DMS 273 treated with DMSO at 0.1 percent for 48 hours (cell line): ENCODE measurements at places on chromosomes 7 and 10.

DNA sequence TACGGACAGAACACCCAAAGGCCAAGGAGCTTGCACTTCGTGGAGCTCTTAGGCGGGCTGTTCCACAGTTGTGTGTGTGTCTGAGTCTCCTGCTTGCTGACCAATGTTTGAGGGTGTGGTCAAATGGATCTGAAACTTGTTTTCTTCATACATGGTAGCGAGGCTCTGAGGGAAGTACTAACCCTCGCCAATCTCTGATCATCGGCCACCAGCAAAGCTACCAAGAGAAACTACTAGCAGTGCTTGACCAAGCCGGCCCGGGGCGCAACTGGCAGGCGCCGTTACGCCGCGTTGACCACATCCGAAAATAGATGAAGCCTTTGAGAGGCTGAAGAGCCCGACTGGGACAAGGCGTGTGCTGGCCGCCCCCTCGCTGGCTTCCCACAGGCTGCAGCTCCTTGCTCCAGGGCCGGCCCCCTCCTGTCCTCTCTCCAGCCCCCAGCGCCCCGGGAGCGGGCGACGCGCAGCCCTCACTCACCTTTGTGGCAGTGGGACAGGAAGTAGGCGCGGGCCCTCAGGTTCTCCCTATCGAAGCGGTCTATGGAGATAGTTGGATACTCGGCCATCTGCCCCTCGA is 384 bp downstream of the DCLRE1C start:
- no peak for DNase-seq

- no peak for DNase-seq
Measured at GRCh38 chr10:59702347-59702746, 7.3 kb downstream of the SLC16A9 start.

DNA sequence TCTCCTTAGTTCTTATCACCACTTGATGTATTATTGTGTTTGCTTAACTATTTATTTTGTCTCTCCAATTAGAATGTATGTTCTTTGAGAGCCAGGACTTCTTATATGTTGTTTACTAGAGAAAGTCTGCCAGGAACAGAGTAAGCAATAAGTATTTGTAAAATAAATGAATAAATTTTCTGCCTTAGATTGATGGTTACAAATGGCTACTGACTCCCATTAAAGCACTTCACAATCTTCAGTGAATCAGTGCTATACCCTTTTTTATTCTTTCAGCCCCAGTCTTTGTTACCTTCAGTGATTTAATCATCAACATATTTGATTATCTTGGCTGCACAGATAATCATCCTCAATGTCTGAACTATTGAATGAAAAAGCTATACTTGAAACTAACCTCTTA is 197.1 kb upstream of the TMEM196 start:
- no peak for DNase-seq

DNA sequence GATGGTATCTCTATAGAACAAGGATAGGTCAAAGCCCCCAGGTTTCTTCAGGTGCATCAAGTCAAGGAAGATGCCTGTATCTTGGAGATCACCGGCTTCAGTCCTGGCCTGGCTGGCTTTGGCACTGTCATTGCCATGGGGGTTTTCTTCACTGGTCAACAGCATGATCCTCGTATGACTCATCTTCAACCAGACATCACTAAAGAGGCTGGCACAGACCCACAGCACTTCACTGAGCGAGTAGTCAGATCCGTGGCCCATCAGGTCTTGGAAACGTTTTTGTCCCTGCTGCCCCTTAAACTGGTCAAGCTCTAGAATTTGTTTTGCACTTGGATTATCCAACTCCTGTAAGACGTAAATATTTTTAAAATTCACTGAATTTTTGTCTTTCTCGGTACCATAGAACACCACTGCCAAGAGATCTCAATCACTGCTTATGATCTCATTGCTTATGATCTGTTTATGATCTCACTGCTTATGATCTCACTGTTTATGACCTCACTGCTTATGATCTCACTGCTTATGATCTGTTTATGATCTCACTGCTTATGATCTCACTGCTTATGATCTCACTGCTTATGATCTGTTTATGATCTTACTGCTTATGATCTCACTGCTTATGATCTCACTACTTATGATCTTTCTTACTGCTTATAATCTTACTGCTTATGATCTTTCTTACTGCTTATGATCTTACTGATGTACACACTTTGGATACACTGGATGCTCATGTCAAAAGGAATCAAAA is 135.2 kb downstream of the CYP26A1 start:
- DNase-seq, result no peak

DNA sequence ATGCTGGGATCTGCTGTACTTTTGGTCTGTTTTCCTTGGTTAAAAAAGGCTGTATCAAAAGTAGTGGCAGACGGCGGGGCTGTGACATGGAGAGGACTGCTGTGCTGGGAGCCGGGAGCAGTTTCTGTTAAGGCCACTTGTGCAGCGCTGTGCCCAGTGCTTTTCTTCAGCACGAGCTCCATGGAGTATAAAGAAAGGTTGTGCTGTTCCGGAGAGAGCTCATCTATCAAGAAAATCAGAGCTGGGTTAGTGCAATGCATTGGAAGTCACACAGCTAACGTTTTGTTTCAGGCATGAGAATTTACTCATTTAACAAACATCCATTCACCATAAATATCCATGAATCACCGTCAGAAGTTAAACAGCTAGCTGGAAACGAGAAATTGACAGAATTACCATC is 62.0 kb downstream of the KIAA1549 start:
- no peak for DNase-seq

GRCh38 chr7:130903358-130903974 is 169.5 kb upstream of the KLF14 start:
- DNase-seq, result no peak

- no peak for DNase-seq
Measured at GRCh38 chr7:95737828-95738505, 34.4 kb upstream of the DYNC1I1 start.

DNA sequence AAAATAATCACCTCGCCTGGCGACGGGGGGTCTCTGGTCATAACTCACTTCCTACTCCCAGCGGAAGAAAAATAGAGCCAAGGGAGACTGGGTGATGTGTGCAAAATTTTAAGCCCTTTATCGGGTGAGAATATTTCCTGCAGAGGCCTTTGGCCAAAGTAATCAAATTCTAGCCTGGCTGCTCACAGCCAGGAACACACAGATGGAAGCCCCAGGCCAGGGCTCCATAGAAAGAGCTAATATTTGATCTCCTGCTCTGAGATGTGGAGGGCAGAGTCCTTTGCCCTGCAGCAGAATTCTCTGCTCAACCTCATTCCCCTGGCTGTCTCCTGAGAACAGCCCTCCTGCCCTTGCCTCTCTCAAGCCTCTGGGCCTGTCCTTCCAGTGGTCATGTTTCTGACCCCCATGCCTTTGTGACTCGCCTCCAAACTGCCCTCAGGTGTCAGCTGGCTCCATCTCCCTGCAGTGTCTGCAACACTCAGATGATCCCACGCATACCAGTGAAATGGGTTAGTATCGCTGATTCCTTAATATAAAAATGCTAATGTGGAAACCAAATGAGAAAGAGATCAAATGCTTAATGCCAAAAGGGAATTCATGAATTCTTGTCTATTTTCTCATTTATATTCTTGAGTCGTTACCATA is 34.5 kb downstream of the FRMD4A start:
- DNase-seq, result no peak

DNA sequence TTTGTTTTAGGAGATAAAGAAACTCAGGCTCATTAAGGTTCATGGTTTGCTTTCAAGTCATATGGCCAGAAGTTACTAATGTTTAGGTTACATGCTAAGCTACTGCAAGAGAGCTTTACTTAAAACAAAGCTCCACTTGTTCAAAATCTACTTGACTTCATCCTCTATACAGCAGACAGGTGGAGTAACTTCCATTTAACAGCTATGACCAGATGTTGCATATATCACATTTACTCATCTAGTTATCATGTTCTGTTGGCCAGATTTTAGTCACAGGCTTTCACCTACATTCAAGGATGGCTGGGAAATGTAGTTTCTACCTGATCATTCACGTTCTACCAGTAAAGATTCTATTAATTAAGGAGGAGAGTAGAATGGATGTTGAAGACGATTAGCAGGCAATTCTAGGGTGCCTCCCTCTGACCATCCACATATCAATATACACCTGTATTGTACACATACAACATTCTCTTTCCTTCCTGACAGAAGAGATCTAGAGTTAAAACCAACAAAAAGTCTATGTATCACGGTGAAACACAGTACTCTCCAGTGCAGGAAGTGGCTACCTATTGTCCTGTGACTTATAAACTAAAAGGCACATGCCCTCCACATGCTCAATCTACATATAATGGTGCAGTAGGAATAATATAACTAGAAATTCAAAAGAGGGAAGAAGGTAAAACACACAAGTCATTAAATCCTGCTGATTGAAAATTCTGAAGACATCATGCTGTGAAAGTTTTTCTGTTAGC is 488.0 kb downstream of the MDFIC start:
- no peak for DNase-seq

DNA sequence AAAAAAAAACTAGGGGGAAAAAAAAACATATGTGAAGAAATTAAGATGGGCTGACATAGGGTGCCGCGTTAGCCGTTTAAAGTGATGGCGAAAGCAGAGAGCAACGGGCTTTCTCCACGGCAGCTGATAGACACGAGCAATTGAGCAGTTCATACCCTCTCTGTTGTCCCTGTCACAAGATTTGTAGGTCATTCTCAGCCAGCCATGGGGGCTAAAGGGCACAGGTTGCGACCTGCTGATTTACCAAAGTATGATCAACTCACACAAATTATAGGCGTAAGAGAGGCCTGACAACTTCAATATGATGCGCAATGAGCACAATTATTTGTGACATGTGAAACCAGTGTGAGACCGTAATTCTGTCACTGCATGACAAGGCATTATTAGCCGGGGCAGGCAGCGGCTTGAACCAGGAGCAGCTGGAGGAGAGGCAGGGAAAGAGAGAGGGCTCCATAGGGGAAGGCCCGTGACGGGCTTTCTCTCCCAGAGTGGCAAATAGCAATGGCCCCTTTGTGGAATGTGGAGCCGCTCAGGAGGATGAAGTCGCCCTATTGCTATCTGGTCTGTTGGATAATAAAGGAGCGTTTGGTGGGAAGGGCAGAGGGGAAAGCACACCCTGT is 195.1 kb upstream of the HABP2 start:
- DNase-seq, result no peak

DNA sequence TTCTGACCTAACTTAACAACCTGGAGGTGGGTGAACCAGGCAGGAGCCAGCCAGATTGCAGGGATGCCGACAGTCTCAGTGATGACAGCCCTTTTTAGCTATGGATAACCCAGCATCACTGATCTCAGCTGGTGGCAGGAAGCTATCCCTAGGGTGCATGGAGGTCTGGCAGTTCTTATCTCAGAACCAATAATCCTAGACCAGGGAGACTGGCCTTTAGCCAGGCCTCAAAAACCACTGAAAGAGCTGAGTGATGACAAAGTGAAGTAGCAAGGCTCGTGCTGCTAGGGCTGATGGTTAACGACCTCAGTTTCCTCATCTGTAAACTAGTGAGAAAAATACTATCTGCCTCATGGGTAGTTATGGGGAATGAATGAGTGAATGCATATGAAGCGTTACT is 112.5 kb downstream of the RALA start:
- no peak for DNase-seq

- DNase-seq, result no peak
Measured at GRCh38 chr10:101566333-101567164, 21.5 kb downstream of the POLL start.

DNA sequence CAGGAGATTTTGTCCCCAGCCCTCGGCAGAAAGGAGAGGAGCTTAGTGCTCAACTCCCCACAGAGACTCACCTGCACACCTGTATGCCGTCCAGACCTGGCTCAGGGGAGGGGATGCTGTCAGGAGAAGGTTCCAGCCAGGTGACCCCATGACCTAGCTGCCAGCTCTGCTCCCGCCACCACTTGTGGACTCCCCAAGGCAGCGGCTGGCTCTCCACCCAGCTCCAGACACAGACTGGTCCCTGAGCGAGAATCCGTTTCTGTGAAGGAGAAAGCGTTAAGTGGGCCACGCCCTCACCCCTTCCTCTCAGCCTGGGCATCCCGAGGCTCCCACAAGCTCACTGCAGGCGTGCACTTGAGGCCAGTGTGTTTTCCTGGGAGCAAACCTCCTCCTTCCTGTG is 76.4 kb downstream of the RGS10 start:
- no peak for DNase-seq

DNA sequence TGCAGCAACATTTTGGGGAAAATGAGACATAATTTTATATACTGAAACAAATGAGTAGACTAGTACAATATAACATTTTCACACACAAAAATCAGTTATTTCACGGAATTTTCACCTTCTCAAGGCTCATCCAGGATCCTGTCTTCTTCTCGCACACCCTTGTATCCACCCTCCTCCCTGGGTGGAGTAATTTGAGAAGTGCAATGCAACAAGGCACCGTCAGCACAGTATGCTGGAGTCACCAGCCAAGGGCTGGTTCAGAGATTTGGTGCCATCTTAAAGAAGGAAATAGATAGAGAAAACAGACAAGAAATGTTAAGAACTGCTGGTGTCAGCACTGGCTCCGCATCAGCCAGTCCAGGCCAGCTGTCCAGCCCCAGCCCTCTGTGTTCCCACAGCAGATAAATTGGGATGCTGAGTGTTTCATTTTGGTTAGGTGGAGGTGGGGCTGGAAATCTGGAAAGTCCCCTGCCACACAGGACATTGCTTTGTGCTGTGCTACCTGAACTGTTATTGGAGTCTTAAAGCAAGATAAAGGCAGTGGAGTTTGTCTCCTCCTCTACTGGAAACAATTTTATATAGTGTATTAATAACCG is 176.1 kb downstream of the ABCA13 start:
- no peak for DNase-seq

- no peak for DNase-seq
Measured at GRCh38 chr7:47132471-47132870, 449.4 kb downstream of the TNS3 start.

DNA sequence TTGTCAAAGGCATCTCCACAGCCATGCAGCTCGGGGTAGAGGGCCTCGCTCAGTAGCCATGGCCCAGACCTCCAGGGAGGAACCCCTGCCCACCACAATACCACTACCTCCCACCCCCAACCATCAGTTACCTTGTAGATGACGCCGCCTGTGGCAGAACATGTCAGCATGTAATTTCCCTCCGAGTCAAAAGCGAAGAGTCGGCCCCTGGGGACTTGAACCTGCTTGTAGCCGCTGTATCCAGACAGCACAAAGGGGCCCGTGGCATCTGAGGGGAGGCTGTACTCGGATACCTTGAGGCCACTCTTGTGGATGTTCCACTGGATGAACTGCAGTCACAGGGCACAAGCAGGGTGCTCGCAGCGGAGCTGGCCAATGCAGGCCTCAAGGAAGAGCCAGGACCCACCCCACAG is 16.3 kb upstream of the CYREN start:
- DNase-seq, result no peak
